MV-4-11 (cell line): ENCODE measurements at places on chromosomes 7 and 10.
A peak's percentile ranks its signal among the peaks of the same experiment; 100 is the strongest.

DNA sequence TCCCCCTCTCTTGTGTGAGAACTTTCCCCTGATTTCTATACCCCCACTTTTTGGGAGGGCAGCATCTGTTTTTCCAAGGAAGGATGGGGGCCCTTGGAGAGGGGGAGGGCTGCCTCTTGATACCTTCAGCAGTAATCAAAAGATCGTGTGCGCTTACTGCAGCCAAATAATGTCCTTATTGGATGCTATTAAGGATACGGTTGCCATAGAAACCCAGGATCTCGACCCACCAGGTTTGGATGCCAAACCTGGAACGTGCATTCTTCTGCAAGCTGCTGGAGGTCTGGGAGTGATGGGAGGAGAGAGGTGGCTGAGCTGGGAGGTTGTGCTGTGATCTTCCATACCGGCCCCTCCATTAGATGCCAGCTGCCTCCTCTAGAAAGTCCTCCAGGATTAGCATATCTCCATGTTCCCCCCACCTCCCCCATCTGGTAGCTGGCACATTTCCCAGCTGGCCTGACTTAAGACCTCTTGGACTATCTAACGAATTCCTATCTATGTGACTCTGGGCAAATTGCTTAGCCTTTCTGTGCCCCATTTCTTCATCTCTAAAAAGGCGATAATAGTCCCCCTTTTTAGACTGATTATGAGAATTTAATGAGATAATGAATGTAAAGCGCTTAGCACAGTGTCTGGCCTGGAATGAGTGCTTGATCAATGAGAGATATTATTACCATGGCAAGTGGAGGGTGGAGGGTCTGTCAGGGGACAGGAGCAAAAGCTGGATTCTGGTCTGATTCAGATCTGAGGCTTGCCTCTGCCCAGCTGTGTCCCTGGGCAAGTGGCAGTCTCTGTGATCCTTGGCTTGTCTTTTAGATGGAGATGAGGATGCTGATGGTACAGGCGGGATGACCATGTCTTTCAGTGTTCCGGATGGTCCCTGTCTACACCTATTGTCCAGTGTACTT, 78.5 kb upstream of the PCBD1 start:
- DNase-seq = no peak

DNA sequence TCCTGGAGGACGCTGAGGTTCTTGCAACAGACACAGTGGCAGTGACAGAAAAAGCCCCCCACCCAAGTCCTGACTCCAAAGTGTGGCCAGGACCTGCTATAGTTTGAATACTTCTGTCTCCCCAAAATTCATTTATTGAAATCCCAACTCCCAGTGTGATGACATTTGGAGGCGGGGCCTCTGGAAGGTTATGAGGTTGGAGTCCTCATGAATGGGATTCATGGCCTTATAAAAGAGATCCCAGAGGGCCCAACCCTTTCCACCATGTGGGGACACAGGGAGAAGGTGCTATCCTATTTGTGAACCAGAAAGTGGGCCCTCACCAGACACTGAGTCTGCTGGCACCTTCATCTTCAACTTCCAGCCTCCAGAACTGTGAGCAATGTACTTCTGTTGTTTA, 18.3 kb downstream of the ANXA11 start:
- no peak for DNase-seq

DNA sequence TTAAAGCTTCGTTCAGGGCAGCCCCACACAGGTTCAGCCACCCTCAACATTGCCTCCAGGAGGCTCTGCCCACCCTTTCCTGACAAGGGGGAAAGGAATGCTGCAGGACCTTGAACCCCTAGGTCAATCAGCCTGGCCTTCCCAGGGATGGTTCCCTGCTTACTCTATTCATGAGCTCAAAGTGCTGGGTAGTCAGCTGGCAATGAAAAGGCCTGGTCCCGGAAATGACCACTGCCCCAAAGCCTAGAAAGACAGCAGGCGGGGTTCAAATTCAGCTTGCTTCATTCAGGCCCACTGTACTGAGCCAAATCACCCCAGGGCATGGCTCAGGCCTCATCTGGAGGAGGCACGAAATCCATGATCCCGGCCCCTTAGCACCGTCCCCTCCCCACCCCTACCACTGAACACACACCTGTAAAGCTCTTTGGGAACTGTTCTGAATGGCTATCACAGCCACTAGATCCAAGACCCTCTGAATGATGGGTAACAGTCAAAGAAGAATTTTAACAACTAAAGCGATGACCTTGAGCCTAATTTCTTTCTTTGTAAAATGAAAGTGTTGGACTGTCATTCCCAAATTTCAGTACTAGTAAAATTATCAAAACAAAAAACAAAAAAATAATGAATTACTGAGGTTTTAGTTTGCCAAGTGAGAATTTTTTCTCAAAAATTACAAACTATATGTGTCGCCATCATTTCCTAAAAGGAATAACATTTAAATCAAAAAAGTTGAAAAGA, 1.0 kb downstream of the URGCP start:
- no peak for DNase-seq

DNA sequence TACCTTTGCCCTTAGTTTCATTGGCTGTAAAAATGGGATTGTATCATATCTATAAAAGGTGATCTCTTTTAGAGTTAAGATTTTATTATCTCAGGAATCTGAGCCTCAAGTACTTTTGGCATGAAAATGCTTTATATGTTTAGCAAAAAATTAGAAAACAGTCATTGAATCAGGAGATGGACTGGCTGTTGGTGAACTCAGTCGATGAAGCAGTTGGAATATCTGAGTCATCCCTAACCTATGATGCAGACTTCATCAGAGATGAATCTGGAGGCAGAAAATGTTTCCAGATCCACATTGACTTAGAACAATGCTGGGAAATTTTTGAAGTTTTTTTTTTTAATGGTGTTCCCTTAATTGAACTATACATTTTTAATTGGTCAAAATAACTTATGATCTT, 228.5 kb downstream of the SLC25A13 start:
- no peak for DNase-seq

GRCh38 chr7:82481499-82482097, 38.0 kb upstream of the CACNA2D1 start:
- DNase-seq = no peak

GRCh38 chr10:131450216-131450765, 138.8 kb upstream of the TCERG1L start:
- no peak for DNase-seq

DNA sequence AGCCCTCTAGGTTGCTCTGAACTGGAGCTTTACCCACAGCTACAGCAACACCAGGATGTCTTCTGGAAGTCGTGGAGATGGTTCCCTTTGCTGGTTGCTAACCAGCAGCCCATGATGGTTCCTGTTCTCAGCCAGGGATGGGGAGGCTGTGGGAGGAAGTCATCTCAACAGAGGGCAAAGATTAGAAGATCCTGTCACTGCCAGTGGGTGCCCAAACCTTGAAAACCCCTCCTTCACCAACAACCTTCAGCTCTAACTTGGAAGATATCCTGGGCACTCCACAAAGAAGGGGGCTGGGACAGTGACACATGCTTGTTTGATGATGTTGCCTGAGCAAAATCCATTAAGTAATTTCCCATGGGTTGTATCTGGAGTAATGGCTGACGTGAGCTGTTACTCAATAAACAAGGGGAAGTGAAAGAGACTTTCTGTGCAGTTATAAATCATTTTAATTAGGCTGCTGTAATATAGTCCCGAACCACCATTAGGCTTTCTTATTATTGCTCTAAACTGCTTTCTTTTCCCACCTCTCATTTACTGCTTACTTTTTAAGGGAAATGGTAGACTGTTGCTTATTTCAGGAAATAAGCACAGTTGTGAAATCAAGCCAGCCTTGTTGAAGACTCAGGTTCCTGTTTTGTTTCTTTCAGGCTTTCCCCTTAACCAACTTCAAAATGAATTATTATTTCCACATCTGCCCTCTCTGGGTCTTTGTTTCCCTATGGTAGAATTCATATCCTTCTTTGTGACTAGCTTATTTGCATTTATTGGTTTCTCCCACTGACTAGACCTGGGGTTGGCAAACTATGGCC, 124.8 kb downstream of the PPP1R17 start:
- DNase-seq = peak; percentile 98

- DNase-seq = peak; percentile 4
These were observed 216.9 kb downstream of the POLR1F start for GRCh38 chr7:19491821-19492452.

- DNase-seq = peak; percentile 61
These were observed 19.6 kb downstream of the NUDT1 start for GRCh38 chr7:2261611-2262010.

DNA sequence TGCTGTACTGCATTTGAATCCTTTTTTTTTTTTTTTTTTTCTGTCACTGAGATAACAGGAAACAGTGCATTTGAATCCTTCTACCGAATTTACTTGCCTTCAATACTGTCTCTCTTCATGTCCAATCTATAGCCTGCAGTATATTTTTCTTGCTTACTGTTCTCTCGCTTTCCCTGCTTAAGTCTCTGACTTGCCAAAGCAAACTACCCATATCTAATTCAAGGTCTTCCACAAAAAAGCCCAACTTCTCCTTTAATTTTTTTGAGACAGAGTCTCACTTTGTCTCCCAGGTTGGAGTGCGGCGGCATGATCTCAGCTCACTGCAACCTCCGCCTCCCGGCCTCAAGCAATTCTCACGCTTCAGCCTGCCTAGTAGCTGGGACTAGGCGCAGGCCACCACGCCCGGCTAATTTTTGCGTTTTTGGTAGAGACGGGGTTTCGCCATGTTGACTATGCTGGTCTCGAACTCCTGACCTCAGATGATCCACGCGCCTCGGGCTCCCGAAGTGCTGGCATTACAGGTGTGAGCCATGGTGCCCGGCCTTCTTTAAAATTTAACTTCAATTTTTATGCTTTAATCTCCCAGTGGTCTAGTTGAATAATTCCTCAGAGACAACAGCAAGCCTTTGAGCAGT, 882 bp downstream of the PDCD11 start:
- DNase-seq = peak; percentile 21

- peak; percentile 53 for DNase-seq
These were observed 6.3 kb downstream of the IFT22 start for GRCh38 chr7:101315336-101315735.

DNA sequence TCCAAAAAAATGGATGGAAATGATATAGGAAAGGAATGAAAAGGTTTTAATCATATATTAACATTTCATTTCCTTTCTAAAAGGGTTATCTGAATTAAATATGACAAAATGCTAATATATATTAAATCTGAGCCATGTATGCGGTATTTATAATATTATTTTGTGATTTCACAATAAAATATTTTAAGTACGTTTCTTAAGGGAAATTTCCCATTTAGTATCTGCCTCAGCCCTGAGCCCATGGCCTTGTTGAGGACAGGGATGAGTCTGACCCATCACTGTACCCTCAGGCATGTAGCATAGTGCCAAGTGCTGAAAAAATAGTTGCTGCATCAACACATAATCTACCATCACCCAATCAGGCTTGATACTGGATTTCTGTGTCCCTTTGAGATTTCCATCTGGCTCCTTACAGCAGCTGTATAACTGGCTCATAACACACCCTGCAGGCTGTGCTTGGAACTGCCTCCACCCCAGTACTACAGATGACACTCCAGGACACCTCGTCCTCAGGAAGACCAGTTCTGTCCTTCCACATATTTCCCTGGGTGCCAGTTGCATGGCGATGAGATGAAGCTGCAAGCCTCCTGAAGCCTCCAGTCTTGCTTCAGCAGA, 59.4 kb upstream of the ASAH2 start:
- DNase-seq = peak; percentile 43

DNA sequence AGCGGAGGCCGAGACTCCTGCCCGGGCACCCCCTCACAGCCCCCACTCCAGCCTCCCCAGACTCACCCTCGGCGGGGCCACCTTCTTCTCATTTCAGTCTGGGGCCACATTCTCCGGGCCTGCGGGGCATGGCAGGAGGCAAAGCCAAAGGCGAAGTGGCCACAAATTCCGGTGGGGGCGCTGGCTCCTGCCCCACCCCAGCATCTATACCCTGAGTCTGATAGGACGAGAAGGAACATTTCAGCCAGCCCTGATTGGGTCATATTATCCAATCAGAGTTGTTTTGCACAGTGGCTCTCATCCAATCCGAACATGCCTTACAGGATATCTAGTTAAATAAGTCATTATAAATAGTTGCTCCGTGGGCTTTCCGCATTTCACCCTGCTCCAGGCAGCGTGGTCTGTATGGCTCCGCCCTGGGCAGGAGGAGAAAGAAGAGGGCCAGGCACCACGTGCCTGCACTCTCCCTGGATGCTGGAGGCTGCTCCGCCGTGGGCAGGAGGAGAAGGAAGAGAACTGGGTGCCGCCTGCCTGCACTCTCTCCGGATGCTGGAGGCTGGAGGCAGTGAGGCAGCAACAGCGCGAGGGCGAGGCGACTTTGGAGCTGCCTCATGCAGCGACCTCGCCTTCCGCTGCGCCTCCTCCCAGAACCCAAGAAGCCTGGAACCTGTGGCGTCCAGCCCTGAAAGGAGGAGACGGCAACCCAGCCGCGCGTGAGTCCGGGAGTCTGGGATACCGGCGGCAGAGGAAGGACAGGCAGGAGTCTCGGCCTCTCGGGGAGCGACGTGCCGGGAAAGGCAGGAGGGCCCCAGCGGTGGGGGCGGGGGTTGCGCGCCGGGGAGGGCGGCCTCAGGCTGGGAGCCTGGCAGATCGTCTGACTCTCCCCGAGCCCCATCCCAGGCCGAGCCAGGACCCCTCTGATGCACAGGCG, 162.9 kb downstream of the ZNF33B start:
- no peak for DNase-seq

GRCh38 chr7:134420424-134421125, 38.3 kb downstream of the AKR1B1 start:
- peak; percentile 15 for DNase-seq

DNA sequence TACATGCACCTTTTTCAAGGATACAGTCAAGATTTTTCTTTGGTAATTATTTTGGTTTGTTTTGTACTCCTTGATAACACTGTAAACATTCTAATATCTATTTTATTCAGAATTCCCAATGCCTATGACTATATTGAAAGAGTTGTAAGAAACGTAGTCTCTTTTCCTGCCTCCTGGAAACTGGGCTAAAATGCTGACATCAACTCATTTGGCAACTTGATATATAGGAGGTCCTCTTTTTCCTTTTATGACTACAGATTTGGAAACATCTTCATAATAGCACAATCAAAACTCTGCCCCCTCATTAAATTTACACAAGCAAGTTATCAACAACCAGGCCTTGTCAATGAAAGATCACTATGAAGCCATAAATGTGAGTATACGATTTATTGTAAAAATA, 422.3 kb upstream of the PCDH15 start:
- DNase-seq = no peak
